ENCODE measurements at places on chromosomes 6 and 20.

GRCh38 chr6:32436995-32437836 lies 2.5 kb upstream of the HLA-DRA start:
- DNase-seq: no peak

- no peak for DNase-seq
Observed at GRCh38 chr6:145838305-145838704, 23.7 kb upstream of the FBXO30 start.

GRCh38 chr6:143026696-143027449 lies 33.8 kb upstream of the AIG1 start:
- no peak for DNase-seq

- DNase-seq: no peak
Observed at GRCh38 chr20:7199861-7200260, 432.4 kb downstream of the BMP2 start.

DNA sequence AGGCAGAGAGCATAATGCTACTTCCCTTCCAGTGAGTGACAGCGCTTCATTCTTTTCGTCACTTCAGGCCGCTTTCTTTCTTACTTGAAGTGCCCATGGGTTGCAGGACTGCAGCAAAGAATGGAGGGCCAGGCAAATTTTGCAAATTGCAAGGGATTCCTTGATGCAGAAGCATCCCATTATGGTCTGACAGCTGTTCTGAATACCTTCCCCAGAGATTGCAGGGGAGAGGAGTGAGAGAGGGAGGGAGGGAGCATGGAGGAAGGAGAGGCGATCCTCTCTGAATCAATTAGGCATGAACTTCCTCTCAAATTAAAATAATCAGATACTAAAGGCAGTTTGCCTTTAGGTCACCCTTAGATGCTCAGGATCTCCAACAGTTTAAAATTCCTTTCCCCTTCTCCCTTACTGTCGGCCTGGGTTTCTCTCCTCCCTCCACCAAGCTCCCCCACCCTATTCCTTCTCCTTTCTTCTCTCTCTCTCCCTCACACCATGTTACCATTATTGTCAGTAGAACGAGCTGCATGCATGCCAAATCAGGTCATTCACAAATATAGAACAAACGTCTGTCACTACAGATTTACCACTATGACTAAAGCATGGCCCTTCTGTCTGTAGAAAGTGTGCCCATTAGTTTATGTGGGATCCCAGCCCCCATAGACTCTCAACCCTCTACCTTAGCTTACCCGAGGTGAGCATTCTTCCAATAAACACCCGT lies 289.2 kb downstream of the CD83 start:
- DNase-seq: no peak

- no peak for DNase-seq
Observed at GRCh38 chr6:108685970-108686369, 125.3 kb downstream of the FOXO3 start.

GRCh38 chr6:87340230-87340629 lies 4.4 kb upstream of the C6orf163 start:
- DNase-seq: no peak

GRCh38 chr6:5619249-5619648 lies 357.9 kb downstream of the FARS2 start:
- no peak for DNase-seq

DNA sequence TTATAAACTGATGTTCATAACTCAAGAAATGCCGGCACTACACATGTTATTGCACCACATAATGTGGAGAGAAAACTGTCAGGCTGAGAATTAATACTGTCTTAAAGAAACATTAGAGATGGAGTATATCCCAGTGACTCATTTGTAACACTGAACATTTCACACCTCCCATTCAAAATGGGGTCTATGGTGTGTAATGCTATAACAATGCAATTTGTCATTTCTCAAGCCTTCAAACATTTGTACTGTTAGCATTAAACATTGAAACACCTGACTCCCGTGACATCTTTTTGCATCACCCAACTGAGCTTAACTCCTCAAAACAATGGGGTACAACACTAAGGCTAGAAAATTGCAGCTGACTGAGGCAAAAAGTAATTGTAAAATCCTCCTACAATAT lies 151.7 kb downstream of the DST start:
- no peak for DNase-seq

DNA sequence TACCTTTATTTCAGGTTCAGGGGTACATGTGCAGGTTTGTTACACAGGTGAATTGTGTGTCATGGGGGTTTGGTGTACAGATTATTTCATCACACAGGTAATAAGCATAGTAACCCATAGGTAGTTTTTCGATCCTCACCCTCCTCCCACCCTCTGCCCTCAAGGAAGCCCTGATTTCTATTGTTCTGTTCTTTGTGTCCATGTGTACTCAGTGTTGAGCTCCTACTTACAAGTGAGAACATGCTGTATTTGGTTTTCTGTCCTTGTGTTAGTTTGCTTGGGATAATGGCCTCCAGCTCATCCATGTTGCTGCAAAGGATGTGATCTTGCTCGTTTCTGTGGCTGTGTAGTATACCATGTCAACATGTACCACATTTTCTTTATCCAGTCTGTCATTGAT lies 66.0 kb downstream of the STK4 start:
- DNase-seq: no peak

DNA sequence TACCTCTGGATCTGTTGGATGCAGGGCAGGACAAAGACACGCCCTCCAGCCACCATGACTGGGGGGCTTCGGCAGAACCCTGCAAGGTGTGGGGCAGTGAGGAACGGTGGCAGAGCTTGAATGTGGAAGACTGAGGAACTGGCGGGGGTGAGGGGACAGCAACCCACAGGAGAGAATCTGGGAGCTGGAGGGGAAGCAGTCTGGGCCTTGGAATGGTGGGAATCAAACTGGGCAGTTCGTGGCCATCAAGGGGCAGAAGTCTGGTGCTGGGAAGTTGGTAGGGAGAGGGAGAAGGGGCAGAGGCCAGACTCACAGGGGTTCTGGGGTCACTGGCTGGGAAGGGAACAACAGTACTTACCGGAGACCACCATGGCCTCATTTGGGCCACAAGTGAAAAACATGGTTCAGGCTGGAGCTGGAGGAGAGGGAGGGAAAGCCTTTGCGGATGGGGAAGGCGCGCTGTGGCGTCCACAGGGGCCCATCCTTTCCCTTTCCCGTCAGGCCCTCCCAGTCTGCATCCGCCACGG lies 635 bp downstream of the FLOT1 start:
- DNase-seq: no peak

- DNase-seq: no peak
Observed at GRCh38 chr6:53090576-53090975, 25.4 kb downstream of the FBXO9 start.

DNA sequence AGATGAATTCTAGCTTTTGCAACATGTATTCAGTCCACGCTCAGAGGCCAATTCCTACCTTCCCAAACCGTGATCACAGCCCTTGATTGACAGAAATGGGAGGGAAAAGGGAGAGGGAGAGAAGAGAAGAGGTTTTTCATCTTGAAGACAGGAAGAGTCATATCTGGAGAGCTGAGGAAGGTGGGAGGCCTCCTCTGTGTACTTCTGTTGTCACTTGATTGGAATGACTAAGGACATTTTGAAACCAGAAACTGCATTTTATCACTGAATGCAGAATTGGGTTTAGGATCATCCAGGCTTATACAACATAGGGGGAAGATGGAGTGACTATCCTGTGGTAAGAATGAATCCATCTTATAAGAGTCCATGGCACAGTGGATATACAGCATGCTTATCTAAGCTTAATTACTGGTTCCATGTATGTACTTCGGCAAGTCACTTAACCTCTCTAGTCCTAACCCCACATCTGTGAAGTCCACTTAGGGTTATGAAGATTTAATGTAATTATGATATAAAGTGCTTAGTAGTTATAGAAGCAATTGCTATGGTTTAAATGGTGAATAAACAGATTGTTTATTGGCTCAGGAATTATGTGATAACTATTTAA lies 144.0 kb downstream of the BCKDHB start:
- no peak for DNase-seq

DNA sequence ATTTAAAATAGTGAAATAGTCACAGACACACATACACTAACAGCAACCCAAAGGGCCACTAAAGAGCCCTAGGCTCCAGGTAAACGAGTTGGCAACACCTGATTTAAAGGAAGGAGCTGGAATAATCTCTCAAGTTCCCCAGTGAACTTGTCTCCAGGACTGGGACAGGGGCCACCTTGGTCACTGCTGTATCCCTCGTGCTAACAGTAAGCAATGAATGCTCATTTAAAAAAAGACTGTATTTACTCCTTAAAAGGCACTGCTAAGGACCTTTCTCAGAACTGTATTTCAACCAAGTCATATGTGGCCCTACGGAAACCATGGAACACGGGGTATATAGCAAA lies 1.3 kb downstream of the DIDO1 start:
- no peak for DNase-seq

DNA sequence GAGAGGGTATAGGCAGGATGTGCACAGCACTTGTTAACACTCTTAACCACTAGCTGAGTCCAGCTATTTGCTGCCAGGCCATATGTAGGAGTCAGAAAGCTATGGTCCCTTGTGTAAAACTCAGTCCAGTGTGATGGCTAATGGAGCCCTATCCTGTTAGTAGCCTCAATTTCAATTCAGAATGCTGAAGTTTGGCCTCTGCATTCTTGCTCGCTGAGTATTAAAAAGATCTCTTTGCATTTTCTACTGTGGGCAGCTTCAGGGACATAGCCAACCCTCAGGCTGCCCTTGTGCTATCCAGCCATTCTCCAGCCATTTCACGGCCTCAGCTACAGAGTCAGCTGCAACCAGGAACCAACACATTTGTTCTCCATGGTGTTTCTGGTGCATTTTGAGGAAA lies 92.5 kb downstream of the SPTLC3 start:
- DNase-seq: no peak

DNA sequence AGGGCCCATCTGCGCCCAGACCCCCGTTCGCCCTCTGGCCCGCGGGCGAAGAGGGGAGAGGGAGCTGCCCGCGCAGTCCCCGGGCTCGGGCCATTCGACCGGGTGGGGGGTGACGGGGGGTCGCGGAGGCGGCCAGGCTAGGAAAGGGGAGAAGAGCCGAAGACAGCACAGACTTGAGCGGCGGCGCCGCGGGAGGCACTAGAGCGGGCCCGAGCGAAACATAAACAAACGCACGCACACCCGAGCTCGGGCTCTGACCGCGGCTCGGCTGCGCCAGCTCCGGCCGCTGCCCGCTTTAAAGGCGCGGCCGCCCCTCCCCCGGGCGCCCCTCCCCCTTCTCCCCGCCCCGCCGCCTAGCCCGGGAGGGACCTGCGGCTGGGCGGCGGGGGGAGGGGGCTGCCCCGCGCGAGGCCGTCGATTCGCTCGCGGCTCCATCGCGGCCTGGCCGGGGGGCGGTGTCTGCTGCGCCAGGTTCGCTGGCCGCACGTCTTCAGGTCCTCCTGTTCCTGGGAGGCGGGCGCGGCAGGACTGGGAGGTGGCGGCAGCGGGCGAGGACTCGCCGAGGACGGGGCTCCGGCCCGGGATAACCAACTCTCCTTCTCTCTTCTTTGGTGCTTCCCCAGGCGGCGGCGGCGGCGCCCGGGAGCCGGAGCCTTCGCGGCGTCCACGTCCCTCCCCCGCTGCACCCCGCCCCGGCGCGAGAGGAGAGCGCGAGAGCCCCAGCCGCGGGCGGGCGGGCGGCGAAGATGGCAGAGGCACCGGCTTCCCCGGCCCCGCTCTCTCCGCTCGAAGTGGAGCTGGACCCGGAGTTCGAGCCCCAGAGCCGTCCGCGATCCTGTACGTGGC lies at the start of gene FOXO3:
Gene FOXO3, plus strand, starts transcription at position 455 of the 846 bp plus-strand sequence. Its CDS starts 292 bp downstream, at position 747.
- peak; percentile 70 for DNase-seq

- no peak for DNase-seq
Observed at GRCh38 chr6:6971369-6971768, 136.4 kb upstream of the RREB1 start.

- no peak for DNase-seq
Observed at GRCh38 chr6:43193929-43194328, 11.9 kb downstream of the CUL9 start.

DNA sequence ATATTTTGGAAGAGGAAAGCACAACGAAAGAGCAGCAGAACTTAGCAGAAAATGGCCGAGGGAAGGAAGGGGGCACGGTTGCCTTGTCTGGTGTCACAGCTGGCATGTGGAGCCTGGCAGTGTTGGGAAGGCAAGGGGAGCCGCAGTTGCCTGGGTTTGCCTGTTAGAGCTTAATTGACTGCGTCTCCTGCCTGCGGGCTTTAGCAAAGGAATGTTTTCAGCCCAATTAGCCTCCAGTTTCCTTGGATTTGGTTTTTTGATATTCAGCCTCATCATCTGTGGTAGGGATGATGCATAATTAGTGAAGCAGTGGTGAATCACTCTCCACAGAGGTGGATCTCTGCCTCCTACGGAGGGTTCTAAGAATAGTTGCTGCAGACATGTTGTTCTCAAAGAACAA lies 832.6 kb downstream of the QKI start:
- DNase-seq: no peak

DNA sequence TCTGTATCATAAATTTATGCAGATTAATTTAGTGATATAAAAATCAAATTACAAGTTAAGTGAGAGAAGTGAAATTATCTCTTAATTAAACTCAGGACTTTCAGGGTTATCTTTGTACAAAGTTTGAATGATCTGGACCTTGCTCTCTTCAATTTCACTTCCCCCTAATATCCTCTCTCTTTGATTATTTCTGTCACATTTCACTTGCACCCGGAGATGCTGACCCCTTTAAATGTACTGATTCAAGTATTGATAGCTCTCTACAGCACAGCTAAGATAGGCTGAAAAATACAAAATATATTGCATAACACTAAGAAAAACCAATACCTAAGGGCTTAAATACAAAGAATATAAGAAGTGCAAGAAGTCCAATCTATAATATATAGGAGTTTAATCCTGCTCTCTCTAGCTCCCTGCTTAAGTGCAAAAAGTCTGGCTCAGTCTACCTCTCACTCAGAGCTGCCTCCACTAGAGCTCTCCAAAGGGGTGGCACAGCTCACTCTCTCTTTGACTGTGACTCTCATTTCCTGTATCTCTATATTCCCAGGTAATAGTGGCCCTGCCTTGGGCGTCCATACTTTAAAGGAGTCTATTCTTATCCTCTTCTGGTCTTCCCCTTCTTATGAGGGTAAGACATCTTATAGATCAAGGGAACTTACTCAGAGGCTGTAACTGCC lies 588.4 kb downstream of the RFPL4B start:
- DNase-seq: no peak

GRCh38 chr6:153032255-153032882 lies 29.9 kb upstream of the MTRF1L start:
- peak; percentile 1 for DNase-seq

All from NCI-H2227 treated with DMSO at 0.1 percent for 48 hours (cell line).